EH (cell line): ENCODE measurements at places on chromosomes 2 and 18.

- DNase-seq: peak; percentile 52
Observed at GRCh38 chr2:37907501-37908225, 17.4 kb upstream of the RMDN2 start.

DNA sequence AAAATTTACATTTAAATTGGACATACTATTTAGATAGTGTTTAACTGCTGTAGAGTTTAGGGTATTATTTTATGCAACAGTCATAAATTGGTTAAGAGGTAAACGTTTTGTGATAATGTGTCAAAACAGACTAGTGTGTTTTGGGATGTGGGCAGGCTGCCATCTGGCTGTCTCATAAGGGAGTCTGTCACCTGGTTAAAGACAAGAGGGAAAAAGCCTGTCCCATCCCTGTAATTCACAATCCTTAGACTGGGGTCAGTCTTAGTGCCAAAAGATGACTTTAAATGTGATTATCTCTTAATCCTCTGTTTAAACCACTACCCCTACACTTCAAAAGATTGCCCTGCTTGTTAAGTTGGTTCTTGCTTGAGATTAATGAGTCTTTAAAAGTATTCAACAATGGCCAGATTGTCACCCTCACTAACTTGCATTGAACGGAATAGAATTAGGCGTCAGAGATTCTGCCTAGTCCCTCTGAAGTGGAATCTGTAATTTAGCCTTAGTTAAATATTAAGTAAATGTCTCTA is 59.2 kb downstream of the SGPP2 start:
- no peak for DNase-seq

GRCh38 chr18:44626236-44626635 is 54.5 kb upstream of the SETBP1 start:
- DNase-seq: no peak

DNA sequence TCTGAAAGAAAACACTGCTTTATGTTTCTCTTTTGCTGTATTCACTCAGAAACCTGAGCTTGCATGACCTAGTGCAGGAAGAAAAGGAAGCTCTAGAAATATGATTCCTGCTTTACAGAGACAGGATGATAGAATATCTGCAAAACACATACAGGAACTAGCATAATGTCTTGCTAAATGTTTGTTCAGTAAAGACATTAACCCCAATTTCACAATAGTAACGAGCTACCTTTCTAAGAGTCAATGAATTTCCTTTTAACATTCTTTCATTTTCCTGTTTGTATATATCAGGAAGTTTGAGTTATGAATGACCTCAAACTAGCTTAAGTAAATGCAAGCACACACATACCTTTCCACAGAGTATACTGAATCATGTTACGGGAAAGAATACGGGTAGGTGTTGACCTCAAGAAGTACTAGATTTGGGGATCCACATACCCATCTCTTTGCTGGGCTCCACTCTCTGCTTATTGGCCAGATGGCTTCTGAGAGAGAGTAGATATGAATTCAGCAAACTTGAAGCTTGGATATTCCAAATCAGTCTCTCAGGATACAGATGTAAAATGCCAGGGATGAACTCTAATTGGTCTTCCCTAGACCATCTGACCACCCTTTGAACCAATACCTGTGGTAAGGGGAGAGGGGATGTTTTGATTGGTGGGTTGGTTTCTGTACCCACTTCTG is 18.2 kb upstream of the ACSL3 start:
- DNase-seq: peak; percentile 32

GRCh38 chr2:177582000-177582399 is 189.4 kb downstream of the AGPS start:
- DNase-seq: no peak

DNA sequence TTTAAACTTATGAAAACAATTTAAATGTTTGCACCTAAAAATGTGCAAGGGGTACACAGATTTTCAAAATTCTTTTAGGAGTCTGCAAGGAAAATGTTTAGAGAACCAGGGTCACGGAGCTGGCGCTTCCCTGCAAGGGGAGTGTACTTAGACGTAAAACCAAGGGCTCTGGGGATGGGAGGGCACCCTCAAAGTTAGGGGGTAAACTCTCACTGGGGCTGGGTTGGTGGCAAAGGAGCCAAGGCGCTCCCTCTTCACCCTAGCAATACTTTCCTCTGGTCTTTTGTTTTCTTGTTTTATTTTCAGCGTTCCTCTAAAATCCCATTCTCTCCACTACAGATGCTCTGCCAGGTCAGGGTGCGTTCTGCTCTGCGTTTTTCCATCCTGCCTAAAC is 20.0 kb downstream of the TMEM247 start:
- DNase-seq: no peak

GRCh38 chr2:234964631-234965461 is 13.0 kb downstream of the SH3BP4 start:
- peak; percentile 79 for DNase-seq

- peak; percentile 72 for DNase-seq
Observed at GRCh38 chr2:80073134-80073561, 231.4 kb downstream of the LRRTM1 start.

- no peak for DNase-seq
Observed at GRCh38 chr2:104340162-104340561, 513.8 kb upstream of the POU3F3 start.

- no peak for DNase-seq
Observed at GRCh38 chr18:9941660-9942059, 27.8 kb downstream of the VAPA start.

GRCh38 chr2:949384-950079 is 1.1 kb upstream of the SNTG2 start:
- DNase-seq: no peak

- peak; percentile 6 for DNase-seq
Observed at GRCh38 chr2:105181282-105181681, 60.3 kb upstream of the GPR45 start.

GRCh38 chr2:105446501-105446900 is 47.6 kb upstream of the FHL2 start:
- no peak for DNase-seq

- peak; percentile 66 for DNase-seq
Observed at GRCh38 chr2:213162516-213163118, 11.2 kb upstream of the IKZF2 start.

GRCh38 chr18:58254873-58255511 is 211.0 kb downstream of the NEDD4L start:
- DNase-seq: peak; percentile 61

DNA sequence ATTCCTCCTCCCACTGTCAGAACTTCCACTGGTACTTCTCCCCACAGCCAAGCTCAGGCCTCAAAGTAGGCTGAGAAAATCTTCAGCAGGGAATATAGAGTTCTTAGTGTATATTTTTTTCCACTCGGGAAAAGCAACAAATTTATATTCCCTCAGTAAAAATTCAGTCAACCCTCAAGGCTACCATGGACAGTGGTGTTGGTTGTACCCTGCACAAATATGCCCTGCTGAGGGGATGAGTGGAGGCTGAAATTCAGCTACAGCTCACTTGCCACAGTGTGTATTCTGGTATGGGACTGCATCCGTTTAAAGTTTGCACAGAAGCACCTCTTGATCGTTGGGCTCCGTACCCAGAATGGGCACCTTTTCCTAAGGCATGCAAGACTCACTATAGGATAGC is 90.8 kb upstream of the LGALSL start:
- DNase-seq: no peak

- no peak for DNase-seq
Observed at GRCh38 chr2:20092226-20092900, 40.9 kb upstream of the LAPTM4A start.

DNA sequence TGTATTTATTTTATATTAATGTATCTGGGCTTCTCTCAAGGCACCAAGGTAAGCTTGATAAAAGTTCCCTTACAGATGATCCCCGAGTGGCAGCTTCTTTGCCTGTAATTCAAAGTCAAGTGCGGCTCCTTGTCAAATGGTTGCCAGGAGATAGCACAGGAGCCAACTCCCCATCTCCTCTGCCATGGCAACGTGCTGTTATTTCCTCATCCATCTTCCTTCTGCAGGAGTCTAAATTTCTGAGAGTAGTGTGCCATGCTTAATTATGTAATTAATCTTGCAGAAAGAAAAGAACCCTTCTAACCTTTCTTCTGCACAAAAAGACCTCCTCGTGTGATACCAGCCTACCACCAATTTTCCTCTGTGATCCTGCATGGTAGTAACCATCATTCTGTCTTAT is 46.2 kb upstream of the ACMSD start:
- DNase-seq: no peak

DNA sequence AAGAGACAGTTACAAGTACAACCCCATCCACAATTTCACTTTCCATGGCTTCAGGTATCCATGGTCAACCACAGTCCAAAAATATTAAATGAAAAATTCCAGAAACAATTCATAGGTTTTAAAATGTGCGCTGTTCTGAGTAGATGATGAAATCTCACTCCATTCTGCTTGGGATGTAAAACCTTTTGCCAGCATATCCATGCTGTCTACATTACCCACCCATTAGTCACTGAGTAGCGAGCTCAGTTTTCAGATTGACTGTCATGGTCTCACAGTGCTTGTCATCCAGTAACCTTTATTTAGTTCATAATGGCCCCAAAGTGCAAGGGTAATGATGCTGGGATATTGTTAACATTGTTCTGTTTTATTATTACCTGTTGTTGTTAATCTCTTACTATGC is 40.5 kb downstream of the SMAD4 start:
- peak; percentile 92 for DNase-seq

- peak; percentile 65 for DNase-seq
Observed at GRCh38 chr2:3377279-3377611, 373 bp downstream of the EIPR1 start.

- no peak for DNase-seq
Observed at GRCh38 chr2:99571021-99571420, 81.2 kb upstream of the REV1 start.

GRCh38 chr2:213544940-213545339 is 260.7 kb downstream of the SPAG16 start:
- DNase-seq: no peak

DNA sequence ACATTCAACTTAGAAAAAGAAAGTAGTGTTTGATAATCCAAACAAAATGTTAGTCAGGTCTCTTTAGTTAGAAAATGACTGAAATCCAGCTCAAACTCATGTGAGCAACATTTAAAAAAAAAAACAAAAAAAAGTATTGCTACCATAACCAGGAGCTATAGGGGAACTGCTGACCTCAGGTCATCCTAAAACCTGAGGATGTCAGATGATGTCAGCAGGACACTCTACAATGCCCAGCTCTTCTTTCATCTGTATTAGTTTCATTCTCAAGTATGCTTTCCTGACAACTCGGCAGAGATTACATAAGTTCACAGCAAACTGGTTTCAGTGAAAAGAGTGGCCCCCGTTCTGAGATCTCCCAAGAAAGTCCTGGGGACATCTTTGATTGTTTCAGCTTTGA is 4.2 kb upstream of the ESCO1 start:
- DNase-seq: peak; percentile 2

- DNase-seq: no peak
Observed at GRCh38 chr18:77168811-77169311, 36.3 kb upstream of the MBP start.

DNA sequence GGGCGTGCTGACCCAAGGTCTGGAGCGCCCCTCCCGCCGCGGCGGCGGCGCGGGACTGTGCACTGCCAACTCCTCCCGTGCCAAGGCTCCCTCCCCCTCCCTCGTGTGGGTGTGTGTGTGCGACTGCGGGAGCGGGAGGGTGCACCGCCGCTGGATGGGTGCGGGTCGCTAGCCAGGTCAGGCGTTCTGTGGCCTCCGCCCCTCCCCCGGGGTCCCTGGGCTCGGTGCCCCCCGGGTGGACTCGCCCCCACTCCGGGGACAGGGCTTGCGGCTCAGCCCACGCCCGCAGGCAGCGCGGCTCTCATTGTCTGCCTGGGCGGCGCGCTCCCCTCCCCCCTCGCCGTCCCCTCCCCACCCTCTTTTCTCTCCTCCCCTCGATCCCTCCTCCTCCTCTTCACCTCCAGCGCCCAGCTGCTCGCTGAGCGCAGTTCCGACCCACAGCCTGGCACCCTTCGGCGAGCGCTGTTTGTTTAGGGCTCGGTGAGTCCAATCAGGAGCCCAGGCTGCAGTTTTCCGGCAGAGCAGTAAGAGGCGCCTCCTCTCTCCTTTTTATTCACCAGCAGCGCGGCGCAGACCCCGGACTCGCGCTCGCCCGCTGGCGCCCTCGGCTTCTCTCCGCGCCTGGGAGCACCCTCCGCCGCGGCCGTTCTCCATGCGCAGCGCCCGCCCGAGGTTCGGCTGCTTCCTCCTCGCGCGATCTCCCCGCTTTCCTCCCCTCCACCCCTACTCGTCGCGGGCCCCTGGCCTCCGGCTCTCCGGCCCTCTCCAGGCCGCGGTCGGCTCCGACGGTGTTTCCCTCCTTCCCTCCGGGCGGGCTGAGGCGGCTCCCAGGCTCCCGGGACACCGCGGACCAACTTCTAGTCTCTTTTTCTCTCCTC is at the start of gene GATA6:
GATA6 (plus strand) TSS at position 579 of the 878 bp plus-strand sequence. CDS start 1,556 bp downstream, outside the sequence.
- peak; percentile 78 for DNase-seq

- DNase-seq: no peak
Observed at GRCh38 chr2:43328133-43328532, 101.7 kb upstream of the ZFP36L2 start.

- DNase-seq: peak; percentile 63
Observed at GRCh38 chr2:118614841-118615271, 232.6 kb downstream of the EN1 start.

DNA sequence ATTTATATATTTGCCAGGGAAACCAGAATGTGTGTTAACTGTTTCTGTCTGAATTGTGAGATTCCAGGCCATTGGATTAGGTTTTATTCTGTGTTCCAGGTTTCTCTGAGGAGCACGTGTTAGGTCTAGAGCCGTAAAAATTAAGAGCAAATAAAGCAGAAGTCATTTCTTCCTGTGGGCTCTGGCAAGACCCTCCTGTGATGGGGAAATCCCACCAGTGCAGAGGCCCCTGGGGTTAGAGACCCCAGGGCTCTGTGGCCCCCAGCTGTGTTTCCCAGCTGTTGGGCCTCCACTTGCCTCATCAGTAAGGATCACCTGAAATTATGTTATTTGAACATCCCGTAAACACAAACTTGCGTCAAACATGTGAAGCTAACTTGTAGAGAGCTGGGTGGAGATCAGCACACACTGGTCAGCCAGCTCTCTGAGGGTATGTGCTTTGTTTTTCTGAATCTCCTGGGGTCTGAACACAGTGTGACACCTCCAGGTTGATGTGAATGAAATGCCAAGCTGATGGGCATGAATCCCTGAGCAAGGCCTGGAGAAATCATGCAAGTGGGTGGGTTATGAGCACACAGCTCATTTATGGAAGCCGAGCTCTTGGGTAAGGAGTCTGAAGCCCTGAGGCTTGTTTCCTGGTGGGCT is 50.3 kb downstream of the HK2 start:
- no peak for DNase-seq

GRCh38 chr2:200021449-200022114 is 66.2 kb downstream of the MAIP1 start:
- DNase-seq: no peak

DNA sequence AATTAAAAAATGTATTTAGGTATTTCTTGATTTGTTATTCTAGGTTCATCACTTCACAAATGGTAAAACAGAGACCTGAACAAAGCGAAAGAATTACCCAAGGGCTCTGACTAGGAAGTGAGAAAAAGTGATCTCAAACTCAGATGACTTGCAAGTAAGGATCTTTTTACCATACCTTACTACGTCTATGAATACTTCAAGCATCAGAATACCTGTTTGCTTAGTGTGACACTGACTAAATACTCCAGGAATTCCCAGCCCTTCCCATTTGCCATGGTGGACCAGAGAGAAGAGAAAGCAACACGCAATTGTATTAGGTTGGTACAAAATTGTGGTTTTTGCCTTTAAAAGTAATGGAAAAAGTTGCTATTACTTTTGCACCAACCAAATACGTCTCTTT is 35.8 kb upstream of the FIGN start:
- peak; percentile 29 for DNase-seq
